T-helper 2 cell treated with Interferon-gamma antibody and Interleukin-4, amounts not matched to agents 5 μg/mL and 100 μg/mL, for 36 hours (primary cell): ENCODE measurements at places on chromosomes 1 and 21.

DNA sequence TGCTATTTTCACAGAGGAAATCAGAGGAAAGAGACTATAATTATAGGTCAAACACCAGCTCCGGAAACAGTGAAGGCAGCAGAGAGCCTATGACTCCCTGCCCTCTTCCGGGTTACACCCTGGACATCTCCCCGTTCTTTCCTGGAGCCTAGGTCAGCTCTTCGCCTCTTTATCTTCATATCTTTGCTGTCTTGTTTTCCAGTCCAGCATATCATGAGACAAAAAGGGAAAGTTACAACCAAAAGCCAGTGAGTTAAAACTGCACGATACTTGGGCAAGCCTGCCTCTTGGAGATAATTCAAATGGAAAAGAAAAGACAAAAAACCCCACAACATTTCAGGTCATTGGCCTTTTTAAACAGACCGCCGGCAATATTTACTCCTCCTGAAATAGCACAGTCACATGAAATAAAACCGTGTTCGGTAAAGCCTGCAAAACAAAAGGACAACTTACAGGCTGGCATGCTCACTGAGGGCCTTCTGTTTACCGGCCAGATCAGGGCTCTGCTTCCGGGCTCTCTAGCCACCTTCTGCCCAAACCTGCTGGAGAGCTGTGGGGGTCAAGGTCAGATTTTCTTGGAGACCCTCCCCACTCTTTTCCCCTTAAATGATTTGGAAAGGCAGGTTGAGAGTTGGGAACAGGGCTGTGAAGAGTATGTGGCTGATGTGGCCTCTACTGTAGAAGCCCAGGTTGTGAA is 42.8 kb upstream of the PPP2R5A start:
- no peak for DNase-seq

- no peak for DNase-seq
Observed at GRCh38 chr1:221672239-221672645, 69.6 kb downstream of the DUSP10 start.

GRCh38 chr1:213201380-213202155 is 150.5 kb downstream of the RPS6KC1 start:
- DNase-seq, result no peak

GRCh38 chr1:53888681-53889080 is 916 bp downstream of the YIPF1 start:
- no peak for DNase-seq

GRCh38 chr1:199976496-199977144 is 50.9 kb upstream of the NR5A2 start:
- DNase-seq, result no peak

- DNase-seq, result no peak
Observed at GRCh38 chr1:110328274-110328673, 10.9 kb upstream of the RBM15 start.

DNA sequence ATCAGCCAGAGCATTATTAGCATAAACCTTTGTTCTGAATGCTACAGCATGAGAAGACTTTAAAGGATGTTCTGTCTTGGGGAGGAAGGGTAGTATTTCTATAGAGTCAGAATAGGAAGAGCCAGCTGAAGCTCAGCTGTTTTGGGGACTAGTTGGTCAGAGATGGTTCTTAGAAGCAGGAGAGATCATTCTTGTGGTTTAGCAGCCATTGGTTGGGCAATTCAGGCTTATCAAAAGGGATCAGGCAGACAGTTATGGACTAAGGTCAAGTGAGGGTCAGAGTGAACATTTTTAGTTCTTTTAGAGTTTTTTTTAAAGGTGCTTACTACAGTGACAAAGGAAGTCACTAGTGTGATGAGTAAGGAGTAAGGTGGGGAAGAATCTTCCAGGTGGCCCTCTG is 245.5 kb downstream of the RPS6KC1 start:
- DNase-seq, result no peak
